ENCODE measurements at places on chromosomes 13 and 19.

- DNase-seq = no peak
Observed at GRCh38 chr13:46206143-46206542, 5.6 kb upstream of the LRRC63 start.

- no peak for DNase-seq
Observed at GRCh38 chr19:5445561-5446055, 9.6 kb upstream of the ZNRF4 start.

- no peak for DNase-seq
Observed at GRCh38 chr13:42266473-42266872, 5.5 kb upstream of the AKAP11 start.

DNA sequence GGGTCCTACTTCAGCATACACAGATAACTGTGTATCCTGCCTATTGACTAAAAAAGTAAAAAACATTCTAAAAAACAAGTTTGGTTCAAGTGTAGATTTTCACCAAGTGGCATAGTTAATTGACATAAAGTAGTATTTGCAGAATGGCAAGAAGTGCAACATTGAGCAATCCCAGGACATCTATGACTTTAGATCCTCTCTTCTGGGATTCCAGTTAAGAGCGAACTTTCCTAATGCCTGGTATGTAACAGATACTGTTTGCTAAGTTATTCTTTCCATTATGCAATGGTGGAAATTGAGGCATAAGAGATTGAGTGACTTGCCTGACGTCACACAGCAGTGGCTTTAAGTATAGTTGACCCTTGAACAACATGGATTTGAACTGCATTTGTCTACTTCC, 96.1 kb downstream of the ZMYM2 start:
- DNase-seq = no peak
